ENCODE measurements at places on chromosomes 2 and 18.

DNA sequence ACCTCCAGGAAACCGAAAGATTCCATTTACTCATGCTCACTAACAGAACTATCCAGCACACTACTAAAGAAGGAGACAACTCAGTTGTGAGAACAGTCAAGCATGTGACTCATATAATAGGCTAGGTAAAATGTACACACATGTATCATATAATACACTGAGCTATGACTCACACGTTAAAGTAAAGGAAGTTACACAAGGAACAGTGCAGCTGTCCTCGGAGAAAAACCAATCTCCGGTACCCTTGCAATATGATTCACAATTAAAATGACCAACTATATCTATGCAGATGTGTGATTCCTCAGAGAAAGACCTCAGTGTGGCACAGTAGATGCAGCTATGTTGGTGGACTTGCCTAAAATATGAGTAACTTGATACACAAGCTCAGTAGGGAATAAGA, 76.5 kb downstream of the STRN start:
- no peak for DNase-seq

DNA sequence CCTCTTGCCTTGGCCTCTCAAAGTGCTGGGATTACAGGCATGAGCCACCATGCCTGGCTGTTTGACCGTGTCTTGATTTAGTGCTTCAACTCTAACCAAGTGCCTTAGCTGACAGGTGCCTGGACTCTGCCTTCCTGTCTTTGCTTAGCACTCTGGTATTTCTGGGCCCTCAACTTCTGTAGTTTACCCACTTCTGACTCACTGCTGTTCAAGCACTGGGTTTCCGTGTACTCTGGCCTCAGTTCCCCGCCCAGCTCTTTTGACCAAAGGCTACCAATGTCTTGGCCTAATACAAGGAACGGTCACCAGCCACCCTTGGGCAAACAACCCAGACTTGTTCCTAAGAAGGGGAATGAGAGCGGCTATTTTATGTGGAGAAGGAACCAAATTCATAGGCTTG, 35.7 kb upstream of the CABLES1 start:
- DNase-seq = no peak

DNA sequence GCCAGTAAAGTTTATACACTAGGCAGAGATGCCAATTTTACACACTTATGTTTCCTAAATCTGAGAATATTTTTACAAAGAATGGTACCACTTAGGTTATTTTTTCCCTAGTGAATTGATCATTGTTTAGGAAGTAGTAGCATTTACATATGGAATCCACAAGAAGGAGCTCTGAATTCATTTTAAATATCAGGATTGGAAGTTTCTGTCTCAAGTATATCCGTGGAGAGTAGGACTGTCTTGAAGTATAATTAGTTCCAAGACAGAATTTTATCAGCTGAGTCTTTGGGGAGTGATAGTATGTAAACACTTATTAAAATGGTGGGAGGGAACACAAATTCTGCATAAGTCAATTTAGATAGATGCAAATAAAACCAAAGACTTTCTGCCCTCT, 82.3 kb upstream of the FAM98A start:
- no peak for DNase-seq

DNA sequence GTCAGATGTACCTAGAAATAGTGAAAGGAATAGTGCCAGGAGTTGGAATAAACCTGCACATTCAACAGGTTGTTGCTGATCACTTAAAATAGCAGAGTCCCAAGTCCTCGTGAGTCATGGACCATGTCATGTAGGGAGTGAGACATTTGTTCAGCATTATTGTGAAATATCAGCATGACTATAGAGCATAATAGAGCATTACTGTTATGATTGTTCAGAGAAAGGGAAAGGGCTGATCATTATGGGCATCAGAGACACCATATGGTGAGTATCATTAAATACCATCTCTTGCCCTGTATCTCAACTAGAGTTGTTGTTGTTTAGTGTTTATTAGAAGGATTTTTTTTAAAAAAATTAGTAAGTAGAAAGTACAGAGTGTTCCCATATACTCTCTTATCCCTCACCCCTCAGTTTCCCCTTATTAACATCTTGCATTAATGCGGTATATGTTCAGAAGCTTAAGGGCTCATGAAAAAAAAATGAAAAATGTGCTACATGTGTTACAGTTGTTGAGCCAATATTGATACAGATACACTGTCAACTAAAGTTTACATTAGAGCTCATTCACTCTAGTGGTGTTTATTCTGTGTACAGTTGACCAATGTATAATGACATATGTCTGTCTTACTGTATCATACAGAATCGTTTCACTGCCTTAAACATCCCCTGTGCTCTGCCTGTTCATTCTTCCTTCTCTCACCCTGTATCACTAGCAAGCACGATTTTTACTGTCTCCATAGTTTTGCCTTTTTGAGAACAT, 5.7 kb downstream of the ELAC1 start:
- DNase-seq = no peak

All from stimulated activated CD8-positive, alpha-beta memory T cell treated with anti-CD3 and anti-CD28 coated beads, Interleukin-4, amount 100 ng/mL, for 1 hour (primary cell).